Amniotic epithelial cell (primary cell): ENCODE measurements at places on chromosomes 6 and 20.

GRCh38 chr6:7894262-7895124, 16.1 kb downstream of the TXNDC5 start:
- no peak for DNase-seq

DNA sequence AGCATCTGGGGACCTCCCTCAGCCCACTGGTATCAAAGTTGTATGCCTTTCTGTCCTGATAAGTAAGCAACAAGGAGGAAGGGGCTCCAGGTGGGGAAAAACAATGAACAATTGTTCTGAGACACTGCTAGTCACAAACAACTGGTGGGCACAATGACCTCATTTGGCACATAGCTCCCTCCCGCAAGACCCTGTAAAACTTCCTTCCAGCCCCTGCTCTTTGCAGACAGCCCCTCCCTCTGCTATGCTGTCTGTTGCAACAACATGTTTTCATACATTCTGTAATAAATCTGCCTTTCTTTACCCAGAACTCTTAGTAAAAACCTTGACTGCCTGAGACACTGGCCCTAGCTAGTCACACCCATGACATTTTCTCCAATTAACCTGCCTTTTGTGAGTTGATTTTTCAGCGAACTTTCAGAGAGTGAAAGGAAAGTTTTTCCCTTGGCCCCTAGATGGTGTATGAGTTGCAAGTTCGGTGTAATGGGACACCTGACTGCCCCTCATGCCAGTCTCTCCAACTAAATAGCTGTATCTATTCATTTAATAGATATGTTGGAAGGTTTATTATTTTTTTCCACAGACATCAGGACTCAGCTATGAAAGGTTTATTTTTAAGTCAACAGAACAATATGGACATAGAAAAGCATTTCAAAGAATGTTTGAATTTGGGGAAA, 142.3 kb upstream of the SLC22A16 start:
- peak; percentile 24 for DNase-seq

DNA sequence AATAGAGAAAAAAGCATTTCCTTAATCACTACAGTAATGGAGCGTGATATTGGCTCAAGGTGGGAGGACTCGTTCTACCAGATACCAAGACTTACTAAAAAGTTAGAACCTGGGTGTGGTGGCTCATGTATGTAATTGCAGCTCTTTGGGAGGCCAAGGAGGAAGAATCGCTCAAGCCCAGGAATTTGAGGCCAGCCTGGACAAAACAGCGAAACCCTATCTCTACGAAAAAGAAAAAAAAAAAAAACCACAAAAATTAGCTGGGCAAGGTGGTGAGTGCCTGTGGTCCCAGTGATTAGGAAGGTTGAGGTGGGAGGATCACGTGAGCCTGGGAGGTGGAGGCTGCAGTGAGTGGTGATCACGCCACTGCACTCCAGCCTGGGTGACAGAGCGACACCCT, 24.0 kb upstream of the ATRN start:
- no peak for DNase-seq

DNA sequence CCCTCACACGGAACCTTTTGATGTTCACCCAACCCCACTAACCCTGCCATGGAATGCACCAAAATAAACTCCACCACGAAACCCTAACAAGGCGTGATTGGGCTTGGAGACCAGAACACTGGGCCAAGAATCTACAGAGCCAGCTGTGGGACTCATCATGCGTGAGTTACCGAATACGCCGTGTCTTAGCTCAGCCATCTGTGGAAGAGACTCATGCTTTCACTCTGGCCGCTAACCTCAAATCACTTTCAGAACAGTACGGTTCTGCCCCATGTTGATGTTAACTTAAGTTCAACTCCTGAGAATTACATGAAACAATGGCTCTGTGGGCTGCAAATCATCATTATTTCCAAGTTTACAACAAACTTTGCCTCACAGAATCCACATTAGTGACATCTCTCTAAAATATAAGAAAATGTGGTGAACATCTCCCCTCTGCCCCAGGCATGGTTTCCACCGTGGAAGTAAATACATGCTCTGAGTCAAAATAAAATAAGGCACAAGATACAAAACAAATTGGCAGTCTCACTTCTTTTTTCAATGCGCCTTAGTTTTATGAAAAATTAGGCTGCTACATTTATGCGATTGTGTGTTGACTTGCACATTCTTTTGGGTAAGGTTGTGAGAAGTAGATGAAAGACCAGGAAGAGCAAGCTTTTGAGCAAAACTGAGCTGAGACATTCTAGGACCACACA, 308.9 kb upstream of the EXOC2 start:
- no peak for DNase-seq

- no peak for DNase-seq
These were observed 4.1 kb upstream of the CRYBG1 start for GRCh38 chr6:106356378-106356777.

- DNase-seq = no peak
These were observed 5.6 kb downstream of the EEF1A1 start for GRCh38 chr6:73515204-73515655.

DNA sequence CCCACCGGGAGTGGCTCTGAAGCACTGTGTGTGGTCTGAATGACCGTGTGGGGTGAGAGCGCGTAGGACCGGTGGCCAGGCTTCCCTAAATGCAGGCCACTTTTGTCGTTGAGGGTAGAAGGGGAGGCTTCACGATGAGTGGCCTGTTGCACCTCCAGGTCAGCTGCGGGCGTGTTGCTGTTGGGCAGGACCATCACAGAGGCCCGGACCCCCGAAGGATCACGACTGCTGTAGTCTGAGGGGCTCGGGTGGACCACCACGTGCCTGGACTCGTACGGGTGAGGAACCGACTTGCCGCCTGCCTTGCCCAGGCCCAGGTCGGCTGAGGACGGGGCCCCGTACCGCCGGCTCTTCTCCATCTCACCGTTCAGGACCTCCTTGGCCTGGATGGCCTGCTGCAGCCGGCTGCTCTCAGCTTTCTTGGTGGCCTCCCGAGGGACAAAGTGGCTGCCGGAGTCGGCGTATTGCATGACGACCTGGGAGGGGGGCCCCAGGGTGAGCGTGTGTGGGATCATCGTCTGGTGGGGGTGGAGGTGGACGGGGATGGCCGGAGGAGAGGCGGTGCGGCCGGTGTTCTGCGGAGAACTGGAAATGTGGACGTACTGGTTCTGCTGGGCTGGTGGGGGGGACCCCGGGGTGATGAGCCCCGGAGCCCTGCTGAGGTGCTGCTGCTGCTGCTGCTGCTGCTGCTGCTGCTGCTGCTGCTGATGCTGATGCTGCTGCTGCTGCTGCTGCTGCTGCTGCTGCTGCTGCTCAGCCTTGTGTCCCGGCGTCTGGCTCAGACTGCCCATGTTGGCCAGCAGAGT, 88.8 kb downstream of the GMPR start:
- no peak for DNase-seq

GRCh38 chr6:151131324-151132007, 108.3 kb upstream of the AKAP12 start:
- no peak for DNase-seq

DNA sequence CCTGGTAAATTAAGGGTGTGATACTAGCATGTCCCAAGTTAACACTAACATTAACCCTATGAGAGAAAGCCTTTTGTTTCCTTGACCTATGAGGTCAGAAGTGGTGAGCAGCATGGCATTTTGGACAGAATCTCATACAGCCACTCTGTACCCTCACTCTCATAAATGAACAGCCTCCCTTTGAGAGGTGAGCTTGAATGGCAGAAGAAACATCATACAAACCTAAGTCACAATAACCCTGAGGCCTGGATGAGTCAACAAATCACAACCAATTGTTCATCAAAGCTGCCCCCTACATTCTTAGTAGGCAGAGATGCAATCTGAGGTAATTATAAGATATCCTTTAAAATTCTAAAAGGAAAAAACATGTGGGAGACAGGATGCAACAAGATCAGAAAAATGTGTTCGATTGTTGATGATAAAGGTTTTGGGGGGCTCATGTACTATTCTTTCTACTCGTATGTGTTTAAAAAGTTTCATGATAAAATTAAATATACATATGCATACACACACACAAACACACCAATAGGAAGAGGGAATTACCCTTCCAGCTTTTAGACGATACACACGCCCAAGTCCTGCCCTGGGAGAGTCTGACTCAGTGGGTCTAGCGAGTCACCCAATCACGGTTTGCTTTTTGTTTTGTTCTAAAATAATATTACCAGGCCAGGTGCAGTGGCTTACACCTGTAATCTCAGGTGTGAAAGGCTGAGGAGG, 117.3 kb downstream of the ARHGAP18 start:
- DNase-seq = no peak

DNA sequence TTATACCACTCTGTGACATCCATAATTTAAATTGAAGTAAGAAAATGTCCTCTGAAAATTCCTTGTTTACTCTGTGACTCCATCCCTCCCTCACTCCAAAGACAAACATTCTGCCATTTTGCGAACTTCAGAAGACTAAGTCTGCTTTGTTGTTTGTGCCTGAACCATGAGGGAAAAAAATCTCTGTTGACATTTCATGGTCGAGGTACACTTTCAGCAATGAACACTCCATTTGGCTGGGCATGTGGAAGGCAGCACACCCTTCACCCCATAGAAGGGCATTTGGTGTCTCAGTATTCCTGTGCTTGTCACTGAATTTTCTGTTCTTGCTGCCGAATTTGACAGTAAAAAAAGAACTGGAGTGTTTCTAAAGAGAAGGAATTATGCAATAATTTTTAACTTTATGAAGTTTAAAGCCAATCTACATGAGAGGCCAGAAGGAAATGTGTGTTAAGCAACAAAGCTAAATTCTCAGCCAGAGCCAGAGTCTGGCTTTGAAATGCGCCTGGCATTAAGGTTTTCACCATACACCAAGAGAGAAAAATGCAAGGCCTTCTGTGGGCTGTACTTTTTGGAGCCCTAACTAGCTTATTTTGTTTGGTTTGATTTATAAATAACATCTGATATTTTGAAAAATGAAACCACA, 4.7 kb upstream of the PBOV1 start:
- peak; percentile 14 for DNase-seq

DNA sequence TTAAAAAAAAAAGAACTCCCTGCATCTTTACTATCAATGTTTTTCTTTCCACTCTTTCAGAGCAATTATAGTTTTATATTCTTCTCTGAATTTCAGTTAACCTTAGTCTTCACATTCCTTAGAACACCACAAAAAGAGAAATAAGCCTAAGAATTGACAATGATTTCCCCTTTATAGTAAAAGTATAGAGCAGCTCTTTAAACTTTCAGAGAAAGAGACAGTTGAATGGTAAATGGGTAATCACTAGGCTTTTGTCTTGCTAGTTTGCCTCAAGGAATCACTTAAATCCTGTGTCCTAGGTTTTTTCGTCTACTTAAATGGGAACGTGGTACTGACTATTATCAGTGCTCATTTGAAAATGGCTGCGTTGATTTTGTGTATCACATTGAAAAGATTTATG, 31.8 kb downstream of the SLX4IP start:
- DNase-seq = no peak

- peak; percentile 73 for DNase-seq
These were observed 908.0 kb downstream of the QKI start for GRCh38 chr6:164322533-164322932.

- peak; percentile 51 for DNase-seq
These were observed 39.2 kb downstream of the PLAGL2 start for GRCh38 chr20:32168184-32168910.

- no peak for DNase-seq
These were observed 204.0 kb downstream of the TPBG start for GRCh38 chr6:82567621-82568020.

DNA sequence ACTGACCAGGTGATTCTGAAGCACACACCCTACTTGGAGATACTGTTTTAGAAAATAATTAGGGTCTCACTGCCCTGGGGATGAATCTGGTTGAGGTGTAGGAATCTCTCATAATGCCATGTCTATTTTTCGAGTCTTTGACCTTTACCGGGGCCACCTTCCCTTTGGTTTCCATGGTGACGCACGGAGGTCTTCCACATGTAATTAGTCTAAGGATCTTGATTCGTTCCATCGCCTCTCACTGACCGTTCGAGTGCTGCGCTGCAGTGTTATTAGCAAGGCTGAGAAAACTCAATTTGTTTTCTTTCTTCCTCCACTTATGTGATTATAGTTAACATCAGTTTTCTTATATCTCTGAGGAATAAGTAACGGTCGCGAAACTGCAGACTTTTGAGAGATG, 144.3 kb upstream of the SPACA1 start:
- DNase-seq = no peak

GRCh38 chr20:34915131-34915530, 38.7 kb downstream of the ACSS2 start:
- DNase-seq = no peak

GRCh38 chr6:165737396-165737795, 74.4 kb upstream of the PDE10A start:
- DNase-seq = no peak

DNA sequence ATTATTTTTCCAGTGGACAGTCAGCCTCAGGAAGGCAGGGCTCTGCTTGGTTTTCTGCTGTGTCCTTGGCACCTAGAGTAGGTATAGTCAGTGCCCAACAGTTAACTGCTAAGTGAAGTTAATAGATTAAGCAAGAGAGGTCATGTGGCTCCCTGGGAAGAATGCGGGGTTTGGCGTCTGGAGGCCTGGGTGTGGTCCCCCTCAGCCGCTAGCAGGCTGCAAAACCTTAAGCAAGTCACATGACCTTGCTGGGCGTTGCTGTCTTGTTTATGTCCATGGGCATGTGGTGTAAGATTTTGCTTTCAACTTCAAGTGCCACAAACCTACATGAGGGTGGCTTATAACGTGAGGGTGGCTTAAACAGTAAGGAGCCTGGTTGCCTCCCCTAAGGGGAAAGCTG, 75.5 kb upstream of the SCP2D1 start:
- DNase-seq = peak; percentile 52

- peak; percentile 29 for DNase-seq
These were observed 561.3 kb upstream of the JAG1 start for GRCh38 chr20:11235058-11235457.

GRCh38 chr6:112839525-112839961, 492.4 kb downstream of the RFPL4B start:
- DNase-seq = peak; percentile 90

GRCh38 chr6:144384427-144384826, 99.3 kb downstream of the UTRN start:
- no peak for DNase-seq

GRCh38 chr20:34985461-34986310, 30.0 kb downstream of the MYH7B start:
- DNase-seq = no peak

- peak; percentile 82 for DNase-seq
These were observed 27.9 kb upstream of the SLC2A12 start for GRCh38 chr6:134080171-134080795.
